IPS DF 19.7 (cell line): ENCODE measurements at places on chromosomes 2 and 18.

DNA sequence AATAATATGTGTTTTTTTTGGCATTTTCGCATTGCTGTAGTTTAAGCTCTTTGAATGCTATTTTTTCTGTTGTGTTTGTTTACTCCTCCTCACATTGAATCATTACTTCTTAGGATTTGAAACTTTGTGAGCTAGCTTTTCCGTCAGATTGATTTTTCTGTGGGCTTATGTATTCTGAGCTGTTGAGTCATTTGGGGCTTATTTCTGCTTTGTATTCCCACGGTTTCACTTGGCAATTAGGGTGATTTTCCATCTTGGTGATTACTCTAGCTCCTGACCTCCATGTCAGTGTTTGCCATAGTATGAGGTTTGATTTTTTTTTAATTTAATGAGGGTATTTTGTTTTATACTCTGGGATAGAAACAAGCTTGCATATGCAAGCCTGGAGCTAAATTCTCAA lies 200.0 kb downstream of the CCDC102B start:
- DNase-seq: no peak

GRCh38 chr2:147438882-147439281 lies 405.9 kb upstream of the ACVR2A start:
- no peak for DNase-seq

DNA sequence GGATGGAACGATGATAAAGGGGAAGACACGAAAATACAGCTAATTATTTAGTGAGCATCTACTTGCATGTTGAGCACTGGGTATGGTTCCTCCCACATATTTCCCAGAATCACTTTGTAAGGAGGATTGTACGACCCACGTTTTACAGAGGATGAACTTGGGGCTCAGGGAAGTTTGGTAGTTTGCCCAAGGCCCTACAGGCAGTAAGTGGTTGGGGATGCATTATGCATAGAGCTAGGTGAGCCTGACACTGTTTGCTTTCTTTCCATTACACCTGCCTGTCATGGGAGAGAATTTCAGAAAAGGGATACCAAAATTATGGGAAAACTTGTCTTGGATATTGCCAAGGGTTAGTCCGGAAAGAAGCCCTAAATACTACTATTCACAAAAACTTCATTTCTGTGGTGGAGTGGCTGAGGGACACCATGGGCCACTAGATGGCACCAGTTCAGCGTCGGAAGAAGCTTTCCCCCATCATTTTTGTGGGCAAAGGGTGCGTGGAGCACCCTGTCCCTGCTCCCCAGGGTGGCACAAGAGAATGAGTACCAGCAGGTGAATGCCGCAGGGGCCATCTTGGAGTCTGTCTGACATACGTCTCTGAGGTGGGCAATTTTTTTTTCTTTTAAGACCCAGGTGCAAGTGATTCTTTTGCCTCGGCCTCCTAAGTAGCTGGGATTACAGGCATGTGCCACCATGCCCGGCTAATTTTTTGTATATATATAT lies 23.5 kb upstream of the C18orf32 start:
- no peak for DNase-seq

GRCh38 chr2:200033929-200034328 lies 78.5 kb downstream of the MAIP1 start:
- DNase-seq: no peak

DNA sequence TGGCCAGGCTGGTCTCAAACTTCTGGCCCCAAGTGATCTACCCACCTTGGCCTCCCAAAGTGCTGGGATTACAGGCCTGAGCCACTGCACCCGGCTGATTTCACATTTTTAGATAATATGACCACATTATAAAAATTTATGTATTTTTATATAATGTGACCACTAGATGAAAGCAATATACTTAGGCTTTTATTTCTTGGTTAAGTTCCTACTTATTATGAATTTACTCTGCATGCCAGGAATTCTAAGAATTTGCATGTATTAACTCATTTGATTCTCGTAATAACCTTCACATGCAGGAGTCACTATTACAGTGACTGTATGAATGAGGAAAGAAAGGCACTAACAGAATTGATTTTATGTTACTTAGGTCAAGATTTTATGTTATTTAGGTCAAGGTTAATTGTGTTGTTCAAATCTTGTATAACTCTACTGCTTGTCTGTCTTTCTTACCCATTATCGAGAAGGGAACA lies 25.6 kb upstream of the CASP8 start:
- no peak for DNase-seq
